ENCODE measurements at places on chromosomes 5 and 9. TPM values are rescaled to one million over a fixed set of nuclear protein-coding genes. Genes with fewer than 3 reads are reported as not detected.

The SH3TC2 gene
- 1.1 TPM for total RNA-seq

The SARDH gene
- total RNA-seq, result 2.4 TPM

The STING1 gene
- total RNA-seq, result 75.0 TPM

The CDKN2B gene
- total RNA-seq, result 10.6 TPM

The PHYHD1 gene
- 4.7 TPM for total RNA-seq

The KIF12 gene
- total RNA-seq, result not detected

The AK3 gene
- 58.4 TPM for total RNA-seq

The CDH9 gene
- not detected for total RNA-seq

The HTR4 gene
- total RNA-seq, result not detected

Measured in GM23248 (cell line).